ENCODE measurements at places on chromosomes 5 and 9.

GRCh38 chr5:10624679-10625078 lies 60.8 kb downstream of the ANKRD33B start:
- no peak for DNase-seq

DNA sequence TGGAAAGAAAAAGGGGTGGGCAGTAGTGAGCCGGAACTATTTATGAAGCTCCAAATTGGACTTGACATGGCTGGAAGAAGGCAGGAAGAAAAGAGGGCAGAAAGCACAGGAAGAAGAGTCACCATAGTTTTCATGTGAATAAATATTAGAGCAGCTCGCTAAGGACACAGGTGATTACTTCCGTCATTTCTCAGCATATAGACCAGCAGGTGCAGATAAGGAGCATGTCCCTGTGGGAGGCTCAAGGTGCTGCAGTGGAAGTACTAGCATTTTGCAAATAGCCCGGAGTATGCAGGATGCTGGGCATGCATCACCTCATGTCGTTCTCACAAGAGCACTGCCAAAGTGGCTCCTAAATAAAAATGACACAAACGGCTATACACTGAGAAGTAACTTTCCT lies 71.3 kb upstream of the HTR4 start:
- DNase-seq: no peak

GRCh38 chr5:103617090-103617489 lies 54.5 kb upstream of the NUDT12 start:
- no peak for DNase-seq

- no peak for DNase-seq
These were observed 138.6 kb upstream of the NFIB start for GRCh38 chr9:14452539-14452938.

DNA sequence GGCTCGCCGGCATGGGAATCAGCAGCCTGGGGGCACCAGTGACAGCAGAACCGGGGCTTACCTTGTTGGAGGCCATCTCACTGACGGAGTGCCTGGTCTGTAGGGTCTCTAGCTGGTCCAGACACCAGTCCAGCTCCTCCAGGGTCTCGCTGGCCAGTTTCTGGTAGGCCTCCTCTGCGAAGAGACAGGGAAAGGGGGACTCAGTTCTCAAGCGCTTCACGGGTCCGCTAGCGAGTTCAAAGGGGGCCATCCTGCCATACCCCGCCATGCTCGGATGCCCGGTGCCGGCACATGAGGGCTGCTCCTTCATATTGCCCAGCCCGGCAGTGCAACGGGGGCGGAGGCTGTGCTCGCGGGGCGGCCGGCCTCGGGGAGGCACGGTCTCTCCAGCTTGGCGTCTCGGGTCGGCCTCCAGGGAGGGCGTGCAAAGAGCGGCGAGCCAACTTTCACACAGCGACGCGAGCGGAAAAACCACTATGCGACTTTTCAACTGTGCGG lies 456.0 kb downstream of the RAB3C start:
- DNase-seq: no peak

DNA sequence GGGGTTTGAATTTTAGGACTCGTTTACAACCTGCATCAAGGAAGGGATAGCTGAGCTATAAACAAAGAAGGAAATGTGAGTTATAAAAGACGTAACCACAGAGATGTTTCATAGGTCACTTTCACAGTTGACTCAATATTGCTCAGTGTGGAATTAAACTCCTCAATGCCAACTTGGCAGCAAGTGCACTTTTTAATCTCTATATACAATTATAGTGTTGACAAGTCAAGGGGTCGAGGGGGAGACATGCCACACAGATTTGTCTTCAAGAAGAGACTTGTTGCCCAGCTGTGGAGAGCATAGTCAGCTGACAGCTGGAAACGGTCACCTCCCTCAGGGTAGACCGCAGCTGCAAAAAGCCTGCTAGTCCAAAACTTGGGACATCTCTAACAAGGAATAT lies 163.4 kb upstream of the DMAC1 start:
- no peak for DNase-seq

DNA sequence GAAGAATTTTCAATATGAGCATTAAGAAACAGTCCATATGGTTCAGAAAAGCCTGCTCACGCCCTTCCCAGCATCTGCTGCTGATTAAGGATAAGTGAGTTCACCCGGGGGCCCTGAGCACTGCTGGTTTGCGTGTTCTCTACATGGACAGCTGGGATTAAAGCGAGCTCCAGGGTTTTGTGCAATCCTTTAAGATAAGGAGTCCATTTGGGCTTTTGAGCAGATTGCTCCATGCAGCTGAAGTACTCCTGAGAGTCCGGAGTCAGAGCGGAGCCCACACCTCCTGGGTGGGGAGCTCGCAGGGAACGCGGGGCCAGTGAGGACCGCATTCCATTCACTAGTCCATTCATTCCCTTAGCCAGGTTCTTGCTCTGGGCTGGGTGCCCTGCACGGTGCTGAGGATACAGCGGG lies 149.3 kb upstream of the COL5A1 start:
- peak; percentile 70 for DNase-seq
